ENCODE measurements at places on chromosomes 3 and 15.

DNA sequence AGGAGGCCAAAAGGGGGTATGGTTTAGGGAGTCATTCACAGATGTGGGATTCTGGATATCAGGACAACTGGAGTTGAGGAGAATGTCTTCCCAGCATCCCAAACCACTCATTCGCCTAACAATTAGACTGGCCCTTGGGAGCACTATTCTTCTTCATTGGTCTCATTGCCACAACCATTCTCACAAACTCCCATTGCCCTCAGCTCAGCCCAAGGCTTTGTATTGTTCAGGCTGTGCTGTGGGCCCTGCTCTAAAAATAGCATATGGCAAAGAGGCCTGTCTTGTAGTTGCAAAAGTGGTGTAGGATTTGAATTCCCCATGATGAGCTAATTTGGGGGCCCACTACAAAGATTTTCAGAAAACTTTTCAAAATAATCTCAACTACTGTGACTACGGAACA lies 6.3 kb upstream of the ADAMTS9 start:
- DNase-seq: no peak

DNA sequence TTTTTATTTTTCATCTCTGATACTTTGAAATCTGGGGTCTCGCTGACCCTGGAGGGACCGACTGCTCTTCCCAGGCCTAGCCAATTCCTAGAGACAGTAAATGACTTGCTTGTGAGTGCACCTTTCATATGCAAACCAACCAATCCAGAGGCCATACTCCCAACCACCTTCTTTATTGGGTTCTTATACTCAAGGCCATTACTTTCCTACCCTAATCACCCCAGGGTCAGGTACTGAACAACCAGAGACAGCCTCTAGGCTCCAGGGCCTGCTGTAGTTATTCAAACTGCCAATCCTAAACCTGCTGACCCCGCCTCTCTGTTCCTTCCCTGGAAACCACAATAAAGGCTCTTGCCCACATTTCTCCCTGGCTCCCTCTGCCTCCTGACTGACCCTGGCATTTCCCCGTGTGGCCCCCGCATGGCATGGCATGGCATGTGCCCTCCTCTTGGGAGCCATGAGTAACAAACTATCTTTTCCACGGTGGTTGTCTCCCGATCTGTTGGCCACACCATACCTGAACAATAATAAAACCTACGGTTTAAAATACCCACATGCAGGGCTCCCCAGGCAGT lies 42.9 kb downstream of the ADCY5 start:
- no peak for DNase-seq

- DNase-seq: no peak
These were observed 23.6 kb downstream of the DCLK3 start for GRCh38 chr3:36740787-36741186.

DNA sequence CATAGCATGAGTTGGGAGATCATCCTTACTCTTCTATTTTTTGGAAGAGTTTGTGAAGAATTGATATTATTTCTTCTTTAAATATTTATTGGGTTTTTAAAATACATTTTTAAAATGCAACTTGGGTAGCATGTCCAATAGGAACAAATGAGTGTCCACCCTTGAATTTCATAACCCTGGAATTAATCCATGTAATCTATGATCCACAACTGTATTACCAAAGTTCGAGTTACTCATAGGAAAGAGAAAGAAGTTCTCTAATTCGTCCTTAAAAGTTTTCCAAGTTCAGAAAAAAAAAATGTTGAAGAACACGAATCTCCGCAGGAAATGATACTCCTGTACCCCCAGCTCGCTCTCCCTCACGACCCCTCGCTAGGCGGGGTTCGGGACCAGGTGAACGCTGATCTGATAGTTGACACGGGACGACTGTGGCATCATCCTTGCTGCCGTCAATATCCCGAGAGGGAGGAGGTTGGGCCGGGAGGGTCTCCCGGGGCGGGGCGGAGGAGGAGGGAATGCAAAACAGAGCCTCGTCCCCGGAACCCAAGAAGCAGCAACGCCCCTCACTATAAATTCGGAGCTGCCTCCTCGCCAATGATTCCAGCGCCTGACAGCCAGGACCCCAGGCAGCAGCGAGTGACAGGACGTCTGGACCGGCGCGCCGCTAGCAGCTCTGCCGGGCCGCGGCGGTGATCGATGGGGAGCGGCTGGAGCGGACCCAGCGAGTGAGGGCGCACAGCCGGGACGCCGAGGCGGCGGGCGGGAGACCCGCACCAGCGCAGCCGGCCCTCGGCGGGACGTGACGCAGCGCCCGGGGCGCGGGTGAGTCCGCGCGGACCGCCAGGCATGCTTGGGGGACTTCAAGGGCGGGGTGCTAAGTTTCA lies at the start of gene AGTR1:
Gene AGTR1 (plus strand): TSS at position 598 of the 884 bp plus-strand sequence. CDS start 43,133 bp downstream, outside the sequence.
- DNase-seq: no peak

- DNase-seq: peak; percentile 72
These were observed 737 bp downstream of the DNAJA4 start for GRCh38 chr15:78265137-78265460.

DNA sequence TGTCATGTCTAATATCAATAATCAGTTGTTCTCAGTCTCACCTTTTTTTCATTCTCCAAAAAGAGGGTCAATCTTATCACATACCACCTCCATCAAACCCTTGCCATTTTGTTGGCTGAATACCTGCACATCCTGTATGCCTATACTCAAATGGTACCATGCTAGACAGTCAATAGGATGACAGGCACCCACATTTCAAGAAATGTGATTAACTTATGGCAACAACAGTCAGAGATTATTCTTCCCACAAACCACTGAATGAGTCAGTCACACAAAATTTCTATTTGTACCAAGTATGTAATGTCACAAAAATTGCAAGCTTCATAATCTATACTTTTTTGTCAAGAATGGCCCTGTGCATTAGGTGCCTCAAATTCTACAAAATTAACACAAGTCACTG lies 5.1 kb upstream of the SLC27A2 start:
- DNase-seq: no peak

GRCh38 chr3:182972387-182972786 lies 8.0 kb downstream of the DCUN1D1 start:
- DNase-seq: no peak

DNA sequence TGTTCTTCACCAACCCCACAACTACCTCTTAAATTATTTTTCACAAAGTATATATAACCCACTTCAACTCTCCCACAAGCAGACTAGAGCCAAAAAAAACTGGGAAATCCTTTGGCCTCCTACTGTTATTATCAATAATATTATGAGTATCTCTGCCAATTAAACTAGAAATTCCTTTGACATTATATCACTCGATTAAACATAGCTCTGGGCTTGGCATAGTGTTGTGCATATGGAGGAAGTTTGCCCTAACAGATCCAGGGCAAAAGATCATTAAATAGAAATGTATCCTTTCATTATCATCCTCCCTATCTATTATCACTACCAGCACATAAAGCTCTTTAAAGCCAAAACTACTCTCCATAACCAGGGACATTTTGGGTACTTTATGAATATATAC lies 74.9 kb downstream of the OSBPL10 start:
- no peak for DNase-seq

- no peak for DNase-seq
These were observed 130.5 kb upstream of the BFSP2 start for GRCh38 chr3:133269393-133269792.

GRCh38 chr3:149186721-149187120 lies 34.9 kb downstream of the CP start:
- no peak for DNase-seq

- DNase-seq: no peak
These were observed 14.3 kb upstream of the SLC9C1 start for GRCh38 chr3:112308151-112308911.

DNA sequence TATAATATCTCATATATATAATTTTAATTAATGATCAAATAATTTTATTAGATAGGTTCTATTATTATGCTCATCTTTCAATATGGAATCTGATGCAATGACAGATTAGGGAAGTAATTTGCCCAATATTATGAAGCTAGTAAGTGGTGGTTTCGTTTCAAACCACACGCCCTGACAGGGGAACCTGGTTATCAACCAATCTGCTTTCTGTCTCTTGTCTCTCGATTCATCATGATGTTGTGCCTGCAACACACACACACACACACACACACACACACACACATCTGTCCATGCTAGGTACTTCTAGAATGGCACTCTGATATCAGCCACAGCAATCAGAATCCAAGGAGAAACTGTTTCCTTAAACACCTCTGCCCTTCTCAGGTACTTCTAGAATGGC lies 128.4 kb downstream of the ZBBX start:
- no peak for DNase-seq

GRCh38 chr3:38907426-38907825 lies 91.4 kb upstream of the SCN10A start:
- DNase-seq: no peak

DNA sequence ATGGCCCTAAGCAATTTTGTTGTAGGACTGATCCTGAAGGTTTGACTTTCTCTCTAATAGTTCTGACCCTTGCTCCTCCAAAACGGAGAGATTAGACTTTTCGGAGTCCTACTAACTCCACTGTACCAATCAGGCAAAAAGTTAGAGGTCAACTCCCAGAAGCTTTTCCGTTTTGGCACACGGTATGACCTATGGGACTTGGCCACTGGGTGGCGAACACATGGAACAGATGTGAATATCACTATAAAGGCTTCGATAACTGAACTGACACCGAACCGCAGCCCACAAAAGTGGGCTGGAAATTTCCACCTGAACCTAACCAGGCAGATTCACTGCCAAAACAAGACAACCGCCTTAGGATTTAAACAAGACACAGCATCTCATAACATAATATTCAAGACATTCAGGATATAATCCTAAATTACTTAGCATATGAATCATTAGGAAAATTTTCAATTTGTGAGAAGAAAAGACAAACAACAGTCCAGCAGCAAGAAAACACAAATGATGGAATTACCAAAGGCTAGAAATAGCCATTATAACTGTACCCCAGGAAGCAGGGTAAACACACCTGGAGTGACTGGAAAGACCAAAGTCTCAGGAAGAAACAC lies 12.2 kb upstream of the TM2D3 start:
- no peak for DNase-seq

GRCh38 chr15:101675015-101675414 lies 22.8 kb upstream of the TM2D3 start:
- DNase-seq: no peak

- no peak for DNase-seq
These were observed 609.1 kb upstream of the GRM7 start for GRCh38 chr3:6251612-6252400.

DNA sequence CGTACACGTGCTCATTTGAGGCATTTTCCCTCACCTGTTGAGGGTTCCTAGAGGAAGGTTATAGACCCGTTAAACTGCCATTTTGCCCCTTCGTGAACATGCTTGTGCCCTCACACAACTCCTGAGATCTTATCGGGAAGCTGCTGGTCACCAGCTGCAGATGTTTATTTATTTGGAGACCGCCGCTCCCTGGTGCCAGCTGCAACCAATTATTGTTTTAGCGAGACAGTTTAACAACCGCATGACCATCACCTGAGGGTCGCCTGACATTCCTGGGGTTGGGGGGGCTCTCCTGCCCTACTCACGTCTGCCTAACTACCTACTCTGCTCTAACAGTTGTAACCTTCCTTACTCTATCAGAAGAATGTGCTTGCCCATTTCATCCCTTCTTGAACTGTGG lies 292.5 kb downstream of the MCTP2 start:
- DNase-seq: no peak

DNA sequence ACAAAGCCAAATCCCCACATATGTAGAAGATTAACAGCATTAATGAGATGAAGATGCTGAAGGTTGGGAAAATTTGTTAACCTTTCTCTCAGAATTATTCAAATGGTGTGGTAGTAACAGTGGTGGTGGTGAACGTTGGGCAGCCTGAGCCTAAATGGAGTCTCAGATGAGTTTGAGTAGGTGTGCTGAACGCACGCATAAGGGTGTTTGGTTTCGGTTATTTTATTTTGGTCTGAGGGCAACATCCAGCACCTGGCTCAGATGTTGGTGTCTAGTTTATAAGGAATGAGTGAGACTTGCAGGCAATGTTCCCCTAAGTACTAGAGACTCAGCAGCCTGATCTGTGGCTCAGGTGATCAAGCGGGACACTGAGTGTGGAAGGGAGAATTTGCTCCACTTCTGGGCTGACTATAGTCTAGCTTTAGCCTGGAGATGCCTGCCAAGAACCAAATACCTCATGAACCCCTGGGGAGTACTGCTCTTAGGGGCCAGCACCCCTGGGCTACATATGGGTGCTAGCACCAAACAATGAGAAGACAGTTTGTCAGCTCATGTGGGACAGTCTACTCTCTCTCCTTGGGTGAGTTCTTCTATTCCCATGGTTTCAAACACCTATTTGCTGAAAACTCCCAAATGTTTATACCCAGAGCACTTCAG lies 39.5 kb upstream of the ATP2C1 start:
- DNase-seq: no peak
